ENCODE measurements at places on chromosomes 2 and 18.

DNA sequence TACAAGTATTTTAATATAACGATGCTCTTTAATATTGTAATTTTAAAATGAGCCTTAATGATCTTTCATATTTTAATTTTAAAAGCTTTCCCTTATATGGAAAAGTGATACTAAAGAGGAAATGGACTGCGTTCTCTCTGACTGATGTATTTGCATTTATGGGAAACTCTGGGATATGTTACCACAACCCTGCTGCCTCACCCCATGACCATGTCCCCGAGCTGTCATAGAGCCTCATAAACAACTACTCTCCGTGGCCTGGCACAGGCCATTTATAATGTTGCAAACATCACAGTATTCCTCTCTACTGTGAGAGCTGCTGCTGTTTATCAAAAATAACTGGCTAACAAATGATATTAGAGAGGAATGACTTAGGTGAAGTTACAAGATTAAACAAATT is 75.8 kb upstream of the SEC11C start:
- peak; percentile 62 for DNase-seq

GRCh38 chr2:171451074-171451473 is 17.0 kb downstream of the DCAF17 start:
- no peak for DNase-seq

DNA sequence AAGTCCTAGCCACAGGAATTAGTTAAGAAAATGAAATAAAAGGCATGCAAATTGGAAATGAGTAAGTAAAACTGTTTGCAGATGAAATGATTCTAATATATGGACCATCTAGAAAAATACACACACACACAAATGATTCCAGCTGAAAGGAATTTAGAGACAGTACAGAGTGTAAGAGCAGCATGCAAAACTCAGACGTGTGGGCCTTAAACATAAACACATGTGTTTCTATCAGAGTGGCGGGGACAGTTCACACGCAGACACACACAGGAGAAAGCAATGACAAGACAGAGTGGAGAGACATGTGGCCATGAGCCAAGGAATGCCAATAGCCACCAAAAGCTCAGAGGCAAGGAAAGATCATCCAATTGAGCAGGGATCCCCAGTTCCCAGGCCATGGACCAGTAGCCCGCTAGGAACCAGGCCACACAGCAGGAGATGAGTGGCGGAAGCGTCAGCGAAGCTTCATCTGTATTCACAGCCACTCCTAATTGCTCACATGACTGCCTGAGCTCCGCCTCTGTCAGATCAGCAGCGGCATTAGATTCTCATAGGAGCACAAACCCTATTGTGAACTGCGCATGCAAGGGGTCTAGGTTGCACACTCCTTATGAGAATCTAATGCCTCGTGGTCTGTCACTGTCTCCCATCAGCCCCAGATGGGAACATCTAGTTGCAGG is 155.4 kb downstream of the ARL4C start:
- no peak for DNase-seq

DNA sequence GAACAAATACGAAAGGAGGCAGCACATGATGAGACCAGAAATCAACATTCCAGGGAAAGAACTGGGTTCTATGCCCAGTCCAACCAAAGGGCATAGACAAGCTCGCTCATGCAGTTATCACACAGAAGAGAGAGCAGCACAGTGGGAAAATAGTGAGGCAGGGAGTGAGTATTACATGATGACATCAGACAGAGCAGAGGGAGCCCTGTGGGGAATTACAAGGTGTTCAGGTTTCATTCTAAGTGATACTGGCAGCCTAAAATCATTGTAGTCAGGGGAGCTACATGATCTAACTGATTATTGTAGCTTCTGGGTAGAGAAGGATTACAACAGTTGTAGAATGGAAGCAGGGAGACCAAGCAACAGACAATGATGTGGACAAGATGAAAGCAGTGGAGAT is 658.5 kb downstream of the ARHGAP15 start:
- DNase-seq: no peak

- no peak for DNase-seq
Measured at GRCh38 chr2:3399829-3400228, 20.3 kb downstream of the TRAPPC12 start.

- no peak for DNase-seq
Measured at GRCh38 chr2:138742441-138743057, 37.6 kb downstream of the NXPH2 start.

DNA sequence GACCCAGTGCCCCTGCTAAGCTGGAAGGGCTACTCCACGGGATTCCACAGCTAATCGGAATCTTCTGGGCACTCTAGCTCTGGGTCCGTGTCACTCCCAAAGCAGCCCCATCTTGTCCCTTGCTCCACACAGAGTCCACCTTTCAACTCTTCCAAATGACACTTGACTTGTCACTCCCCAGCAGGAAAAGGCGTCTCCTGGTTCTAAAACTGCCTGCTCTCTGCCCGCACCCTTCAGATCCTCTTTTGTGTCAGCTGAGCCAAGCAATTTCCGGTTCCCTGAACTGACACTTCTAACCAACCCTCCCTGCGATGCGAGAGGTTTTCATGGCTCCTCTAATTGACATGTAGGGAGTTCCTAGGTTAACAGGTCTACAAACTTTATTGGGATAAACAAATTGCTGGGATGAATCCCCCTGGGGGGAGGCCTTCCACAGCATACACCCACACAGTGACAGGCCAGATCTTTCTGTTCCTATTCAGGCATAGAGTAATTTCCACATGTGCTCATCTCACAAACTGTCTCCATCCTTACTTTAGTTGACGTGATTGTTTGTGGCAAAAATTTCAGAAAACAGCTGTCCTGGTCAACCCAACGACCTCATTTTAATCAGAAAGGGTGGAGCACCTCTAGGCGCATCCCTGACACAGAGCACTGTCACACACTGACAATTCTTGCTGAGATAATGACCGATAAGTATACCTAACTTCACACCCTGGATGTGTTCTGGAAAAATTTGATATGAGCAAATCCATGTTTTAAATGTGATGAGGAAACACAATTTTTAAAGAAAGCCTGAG is 104.9 kb downstream of the RBMS1 start:
- no peak for DNase-seq

- no peak for DNase-seq
Measured at GRCh38 chr18:7415081-7415894, 151.8 kb upstream of the PTPRM start.

DNA sequence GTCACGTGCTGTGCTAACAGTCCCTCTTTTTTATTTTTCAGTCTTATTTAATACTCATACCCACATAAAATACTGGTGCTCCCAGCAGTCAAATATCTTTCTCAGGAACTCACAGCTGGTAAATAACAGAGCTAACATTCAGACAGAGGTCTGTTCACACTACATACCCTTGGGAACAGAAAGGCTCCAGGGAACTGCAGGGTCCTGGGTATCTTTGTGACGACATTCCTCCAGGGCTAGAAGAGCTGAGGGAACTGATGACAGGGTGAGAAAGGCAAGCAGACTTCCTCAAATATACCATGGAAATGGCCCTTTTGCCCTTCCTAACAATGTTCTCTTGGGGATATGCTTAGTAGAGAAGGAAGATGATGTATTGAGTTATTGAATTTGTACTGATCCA is 19.3 kb downstream of the PDE6D start:
- DNase-seq: no peak

- DNase-seq: no peak
Measured at GRCh38 chr2:168461178-168461941, 5.3 kb downstream of the CERS6 start.

- peak; percentile 75 for DNase-seq
Measured at GRCh38 chr2:160491911-160492371, 1.7 kb downstream of the RBMS1 start.

- DNase-seq: no peak
Measured at GRCh38 chr2:102603904-102604303, 15.4 kb upstream of the SLC9A2 start.

DNA sequence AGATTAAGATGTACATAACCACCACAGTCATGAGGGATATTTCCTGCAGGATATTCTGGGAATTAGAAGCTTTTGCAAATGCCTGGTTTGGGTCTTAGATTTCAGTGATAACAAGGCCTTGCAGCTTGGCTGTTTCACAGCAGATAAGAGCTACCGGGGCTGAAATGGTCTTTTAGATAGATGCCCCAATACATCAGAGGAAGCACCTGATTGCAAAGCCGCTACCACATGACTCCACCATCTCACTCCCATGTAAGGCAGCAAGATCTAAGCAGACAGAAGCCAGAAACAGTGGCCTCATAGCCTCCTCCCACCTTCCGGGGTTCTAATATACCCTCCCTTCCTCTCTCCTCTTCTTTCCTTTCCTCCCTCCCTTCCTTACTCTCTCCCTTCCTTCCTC is 31.1 kb upstream of the EPG5 start:
- DNase-seq: no peak

- DNase-seq: no peak
Measured at GRCh38 chr2:207097278-207097677, 68.5 kb downstream of the KLF7 start.

DNA sequence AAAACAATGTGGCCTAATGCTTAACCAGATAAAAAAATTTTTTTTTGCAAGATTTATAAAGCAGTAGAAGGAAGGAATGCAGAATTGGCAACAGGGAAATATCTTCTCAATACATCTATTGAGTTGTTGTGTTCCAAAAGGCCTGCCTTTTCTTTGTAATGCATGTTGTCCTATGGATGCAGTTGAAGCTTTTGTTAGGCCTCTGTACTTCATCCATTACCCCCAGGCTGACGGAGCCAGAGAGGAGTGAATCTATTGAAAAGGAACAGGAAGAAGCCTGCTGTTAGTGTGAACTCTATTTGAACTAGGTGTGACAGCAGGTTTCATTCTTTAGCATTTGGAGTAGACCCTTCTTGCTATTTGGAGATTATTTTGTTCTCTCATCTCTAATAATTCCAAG is 56.5 kb downstream of the MTX2 start:
- no peak for DNase-seq

GRCh38 chr2:37593024-37593423 is 78.4 kb downstream of the CDC42EP3 start:
- DNase-seq: no peak

- DNase-seq: peak; percentile 97
Measured at GRCh38 chr2:126657636-126658318, 1.8 kb downstream of the GYPC start.

- DNase-seq: no peak
Measured at GRCh38 chr18:13525381-13526029, 200.9 kb downstream of the FAM210A start.

DNA sequence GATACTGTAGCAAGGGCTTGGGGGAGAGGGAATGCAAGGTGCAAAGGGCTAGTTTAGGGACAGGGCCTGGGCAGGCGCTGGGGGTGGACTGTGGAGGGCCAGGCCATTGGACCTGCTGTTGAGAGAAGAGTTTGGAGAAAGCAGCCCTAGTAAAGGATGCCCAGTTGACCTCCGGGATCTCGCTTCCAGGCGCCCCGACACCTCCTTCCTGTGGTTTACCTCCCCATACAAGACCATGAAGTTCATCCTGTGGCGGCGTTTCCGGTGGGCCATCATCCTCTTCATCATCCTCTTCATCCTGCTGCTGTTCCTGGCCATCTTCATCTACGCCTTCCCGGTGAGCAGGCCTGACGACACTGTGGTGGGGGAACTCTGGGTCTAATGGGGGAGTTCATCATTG is 229.0 kb downstream of the DYSF start:
- DNase-seq: no peak

DNA sequence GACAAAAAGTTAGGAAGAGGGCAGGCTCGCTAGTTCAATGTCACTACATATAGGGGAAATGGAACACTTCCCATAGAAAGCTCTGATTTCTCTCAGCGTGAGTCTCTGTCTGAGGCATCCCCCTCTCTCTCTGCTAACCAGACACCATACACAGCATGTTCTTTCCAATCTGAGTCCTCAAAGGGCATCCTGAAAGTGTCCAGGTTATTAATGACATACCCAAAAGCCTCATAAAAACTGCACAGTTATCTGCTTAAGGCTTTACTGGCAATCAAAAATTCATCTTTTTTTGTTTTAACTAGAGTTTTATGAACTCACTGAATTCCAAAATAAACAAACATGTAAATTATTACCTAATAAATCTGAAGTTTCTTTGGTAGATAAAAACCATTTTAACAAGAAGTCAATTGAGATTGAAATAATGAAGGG is 137.4 kb downstream of the AFF3 start:
- DNase-seq: no peak
